ENCODE measurements at places on chromosomes 4 and X.
A peak's percentile ranks its signal among the peaks of the same experiment; 100 is the strongest.

DNA sequence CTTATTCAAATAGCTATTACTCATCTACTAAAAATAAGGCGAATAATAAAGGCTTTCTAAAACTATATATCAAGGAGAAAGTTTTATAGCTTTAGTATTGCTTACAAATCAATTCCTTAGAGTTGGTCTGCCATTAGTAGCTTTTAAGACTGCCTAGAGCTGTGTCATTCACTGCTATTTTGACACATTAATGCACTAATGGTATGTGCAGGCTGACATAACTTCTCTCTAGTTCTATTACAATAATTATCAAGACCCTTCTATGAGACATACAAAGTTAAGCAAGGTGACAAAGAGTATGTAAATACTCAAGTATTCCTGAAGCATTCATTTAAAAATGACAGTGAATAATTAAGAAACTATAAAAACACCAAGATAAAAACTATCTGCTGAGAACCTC is 625.3 kb downstream of the STPG2 start:
- no peak for DNase-seq

GRCh38 chr4:86569103-86569870 is 24.8 kb upstream of the PTPN13 start:
- DNase-seq = no peak

- DNase-seq = no peak
These were observed 71.5 kb downstream of the PLS3 start for GRCh38 chrX:115632455-115632854.

GRCh38 chr4:118352843-118353533 is at the start of gene PRSS12:
TSS of gene PRSS12 (minus strand) at chr4:118353003. CDS start at chr4:118352720, 283 bp downstream.
- DNase-seq = no peak

GRCh38 chr4:57504797-57505530 is 394.8 kb upstream of the IGFBP7 start:
- DNase-seq = no peak

GRCh38 chr4:77669946-77670590 is 64.4 kb downstream of the CXCL13 start:
- no peak for DNase-seq

- no peak for DNase-seq
These were observed 1535.3 kb upstream of the PCDH10 start for GRCh38 chr4:131613824-131614216.

- no peak for DNase-seq
These were observed 70.6 kb downstream of the DHX15 start for GRCh38 chr4:24513718-24514117.

GRCh38 chr4:168124008-168124641 is 31.8 kb downstream of the ANXA10 start:
- DNase-seq = no peak

GRCh38 chr4:76011700-76012387 is 4.5 kb upstream of the CXCL9 start:
- DNase-seq = no peak

- no peak for DNase-seq
These were observed 68.7 kb downstream of the WFS1 start for GRCh38 chr4:6338175-6338950.

- no peak for DNase-seq
These were observed 213.6 kb upstream of the VEGFC start for GRCh38 chr4:177006331-177006730.

DNA sequence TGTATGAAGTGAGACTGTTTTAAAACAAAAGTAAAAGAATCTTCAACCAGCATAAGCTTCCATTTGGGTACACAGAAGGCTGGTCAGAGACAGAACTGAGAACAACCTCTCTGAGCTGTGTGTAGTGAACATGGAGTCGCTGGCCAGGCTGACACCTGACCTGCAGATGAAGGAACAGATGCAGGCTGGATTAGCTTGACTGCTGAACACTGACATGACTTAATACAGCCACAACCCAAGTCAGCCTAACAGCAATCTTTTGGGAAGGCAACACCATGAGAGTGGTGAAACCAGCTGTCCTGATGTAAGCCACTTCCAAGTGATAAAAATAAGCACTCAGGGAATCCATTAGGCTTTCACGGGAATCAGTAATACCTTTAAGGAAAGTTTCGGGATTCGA is 10.1 kb downstream of the SCARB2 start:
- no peak for DNase-seq

DNA sequence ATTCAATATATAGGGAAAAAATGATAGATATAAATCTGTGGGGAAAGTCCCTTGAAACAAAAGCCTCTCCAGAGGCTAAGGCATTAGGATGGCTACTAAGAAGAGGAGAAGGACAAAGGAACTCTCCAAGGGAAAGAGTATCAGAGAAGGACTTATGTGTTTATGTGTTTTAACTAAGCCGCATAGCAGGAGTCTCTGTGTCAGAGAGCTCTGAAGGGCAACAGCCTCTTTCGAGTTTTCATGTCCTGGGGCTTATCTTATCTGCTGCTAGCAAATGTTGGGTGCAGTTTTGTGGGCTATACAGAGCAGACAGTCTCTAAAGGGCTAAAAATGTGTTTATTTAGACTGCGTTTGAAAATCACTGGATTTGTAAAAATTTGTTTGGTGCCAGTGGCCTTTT is 1145.6 kb upstream of the DIAPH2 start:
- DNase-seq = no peak

GRCh38 chrX:30060718-30061117 is 154.6 kb upstream of the MAGEB2 start:
- no peak for DNase-seq

GRCh38 chr4:128606173-128606572 is 203.3 kb upstream of the JADE1 start:
- DNase-seq = no peak

- no peak for DNase-seq
These were observed 40.3 kb downstream of the MED28 start for GRCh38 chr4:17654701-17655100.

DNA sequence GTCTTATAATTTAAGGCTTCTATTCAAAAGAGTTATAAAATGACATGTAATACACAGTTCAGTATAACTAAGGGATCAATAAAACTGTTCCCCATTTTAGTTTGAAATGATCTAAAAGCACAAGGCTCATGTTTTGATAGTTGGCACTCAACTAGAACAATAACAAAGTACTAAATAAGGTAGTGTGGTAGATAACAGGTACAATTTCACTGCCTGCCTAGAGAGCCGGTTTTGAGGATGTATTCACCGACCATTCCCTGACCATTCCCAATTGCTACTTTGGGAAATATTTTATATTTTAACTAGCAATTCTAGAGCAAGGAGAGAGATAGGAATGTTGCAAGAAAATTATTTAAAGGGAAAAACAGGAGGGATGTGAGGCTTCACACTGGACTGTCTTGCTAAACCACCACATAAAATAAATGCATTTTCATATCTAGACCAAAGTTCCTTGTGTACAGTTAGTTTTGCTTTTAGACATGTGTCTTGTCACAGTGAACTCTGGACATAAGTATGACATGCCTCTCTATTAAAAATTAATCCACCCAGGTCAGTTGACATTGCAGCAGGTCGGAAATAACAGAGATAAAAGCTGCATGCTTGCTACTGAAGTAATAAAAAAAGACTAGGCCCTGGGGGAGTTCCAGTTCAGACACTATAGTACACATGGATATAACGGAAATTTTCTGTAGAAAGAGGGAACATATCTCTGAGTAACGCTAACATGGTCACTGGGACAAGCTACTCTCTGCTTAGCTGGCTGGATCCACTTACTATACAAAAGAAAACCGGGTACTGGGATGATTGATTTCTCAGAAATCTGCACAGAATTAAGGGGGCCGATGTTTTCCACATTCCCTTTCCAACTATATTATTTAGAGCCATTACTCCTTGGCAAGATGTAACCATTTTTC is 56.3 kb upstream of the NAP1L5 start:
- DNase-seq = no peak

- DNase-seq = no peak
These were observed 36.8 kb upstream of the TNIP3 start for GRCh38 chr4:121200795-121201472.

- no peak for DNase-seq
These were observed 152.8 kb upstream of the DIPK2B start for GRCh38 chrX:45353456-45353855.

- DNase-seq = no peak
These were observed 37.7 kb upstream of the ENPP6 start for GRCh38 chr4:184255361-184255760.

GRCh38 chr4:14177987-14178386 is 550.5 kb upstream of the BOD1L1 start:
- no peak for DNase-seq

DNA sequence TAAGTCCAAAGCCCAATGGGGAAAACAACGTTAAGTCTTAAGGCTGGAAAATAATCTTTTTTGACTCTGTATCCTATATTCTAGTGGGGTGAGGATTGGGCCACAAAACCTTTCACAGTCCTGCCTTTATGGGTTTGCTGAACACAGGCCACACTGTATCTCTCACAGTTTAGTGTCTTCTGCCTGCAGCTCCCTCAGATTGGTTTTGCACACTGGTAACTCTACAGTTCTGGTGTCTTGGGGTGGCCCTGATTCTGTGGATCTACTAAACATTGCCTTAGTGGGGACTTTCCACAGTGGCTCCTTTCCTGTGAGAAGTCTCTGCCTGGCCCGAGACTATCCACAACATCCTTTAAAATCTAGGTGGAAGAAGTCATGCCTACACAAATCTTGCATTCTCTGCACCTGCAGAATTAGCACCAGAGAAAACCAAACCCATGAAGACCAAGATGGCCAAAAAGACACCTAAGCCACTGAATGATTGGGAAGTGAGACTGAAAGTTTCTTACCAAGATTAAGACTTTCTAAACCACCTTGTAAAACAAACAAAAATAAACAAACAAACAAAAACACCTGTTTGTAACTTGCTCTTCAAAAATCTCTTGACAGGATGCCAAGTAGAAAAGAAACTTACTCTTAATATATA is 150.4 kb upstream of the PCDH10 start:
- DNase-seq = no peak

GRCh38 chr4:26248647-26249046 is 72.2 kb upstream of the RBPJ start:
- DNase-seq = no peak

DNA sequence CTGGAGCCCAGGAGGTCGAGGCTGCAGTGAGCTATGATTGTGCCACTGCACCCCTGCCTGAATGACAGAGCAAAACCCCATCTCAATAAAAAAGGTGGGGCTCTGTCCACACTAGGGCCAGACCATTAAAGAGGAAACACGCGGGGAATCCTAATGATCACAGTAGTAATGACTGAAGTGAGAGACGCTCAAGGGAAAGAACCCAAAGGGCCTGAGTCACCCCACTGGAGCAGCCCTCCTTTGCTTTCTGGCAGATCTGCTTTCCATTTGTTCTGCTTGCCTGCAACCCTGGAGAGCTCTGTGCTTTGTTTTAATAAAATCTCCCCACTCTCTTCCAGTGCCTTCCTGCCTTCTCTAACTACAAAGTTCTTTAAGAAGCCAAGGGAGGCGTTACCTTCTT is 5.0 kb downstream of the TFDP3 start:
- DNase-seq = no peak

GRCh38 chr4:176193938-176194337 is 1.4 kb downstream of the SPATA4 start:
- DNase-seq = no peak

DNA sequence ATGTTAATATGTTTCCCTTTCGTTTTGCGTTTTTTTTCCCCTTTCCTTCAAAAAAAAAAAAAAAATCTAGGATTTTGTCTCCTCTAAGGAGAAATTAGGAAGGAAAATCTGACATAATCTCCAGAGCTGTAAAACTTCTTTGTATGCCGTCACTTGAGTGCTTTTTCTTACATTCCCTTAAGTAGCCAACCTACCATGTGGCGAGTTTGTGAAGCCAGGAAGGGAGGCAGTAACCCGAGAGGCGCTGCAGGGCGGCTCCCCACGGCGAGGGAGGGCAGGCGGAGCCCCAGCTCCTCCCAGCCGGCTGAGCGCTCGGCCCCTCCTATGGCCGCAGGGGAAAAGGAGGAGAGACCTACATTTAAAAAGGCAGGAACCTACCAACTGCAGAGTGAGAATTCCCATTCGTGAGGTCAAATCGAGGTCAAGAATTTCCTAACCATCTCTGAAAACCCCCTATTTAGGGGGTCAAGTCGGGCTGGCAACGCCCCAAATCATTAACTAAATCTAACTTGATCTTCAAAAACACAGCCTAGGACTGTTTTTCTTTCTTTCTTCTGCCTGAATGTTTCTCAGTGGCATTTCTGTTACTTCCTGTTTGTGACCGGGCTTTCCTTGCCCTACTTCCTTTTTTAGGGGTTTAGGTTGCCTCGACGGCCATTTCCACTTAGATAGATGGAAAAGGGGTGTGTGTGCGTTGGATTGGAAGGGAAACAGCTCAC is 345.1 kb upstream of the KLF3 start:
- DNase-seq = peak; percentile 97

DNA sequence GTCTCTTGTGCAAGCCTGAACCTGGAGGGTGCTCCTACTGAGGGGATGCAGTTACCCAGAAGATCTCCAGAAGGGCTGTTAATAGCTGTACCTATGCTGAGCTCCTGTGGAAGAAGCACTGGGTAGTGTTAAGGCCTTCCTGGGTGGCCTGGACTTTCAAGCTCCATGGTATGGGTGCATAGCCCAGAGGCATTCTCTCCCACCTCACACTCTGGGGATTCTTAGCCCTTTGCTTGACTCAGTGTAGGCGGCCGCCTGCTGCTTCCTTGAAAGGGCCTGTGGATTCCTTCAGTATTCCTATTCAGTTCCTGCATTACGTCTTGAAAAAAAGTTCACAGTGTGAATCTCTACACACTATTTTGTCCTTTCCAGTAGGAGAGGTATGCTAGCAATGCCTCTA is 235.7 kb upstream of the MAGEB16 start:
- no peak for DNase-seq

GRCh38 chrX:103100484-103100883 is 7.5 kb upstream of the NXF3 start:
- DNase-seq = no peak

GRCh38 chr4:115489279-115489678 is 375.9 kb upstream of the NDST4 start:
- DNase-seq = no peak

DNA sequence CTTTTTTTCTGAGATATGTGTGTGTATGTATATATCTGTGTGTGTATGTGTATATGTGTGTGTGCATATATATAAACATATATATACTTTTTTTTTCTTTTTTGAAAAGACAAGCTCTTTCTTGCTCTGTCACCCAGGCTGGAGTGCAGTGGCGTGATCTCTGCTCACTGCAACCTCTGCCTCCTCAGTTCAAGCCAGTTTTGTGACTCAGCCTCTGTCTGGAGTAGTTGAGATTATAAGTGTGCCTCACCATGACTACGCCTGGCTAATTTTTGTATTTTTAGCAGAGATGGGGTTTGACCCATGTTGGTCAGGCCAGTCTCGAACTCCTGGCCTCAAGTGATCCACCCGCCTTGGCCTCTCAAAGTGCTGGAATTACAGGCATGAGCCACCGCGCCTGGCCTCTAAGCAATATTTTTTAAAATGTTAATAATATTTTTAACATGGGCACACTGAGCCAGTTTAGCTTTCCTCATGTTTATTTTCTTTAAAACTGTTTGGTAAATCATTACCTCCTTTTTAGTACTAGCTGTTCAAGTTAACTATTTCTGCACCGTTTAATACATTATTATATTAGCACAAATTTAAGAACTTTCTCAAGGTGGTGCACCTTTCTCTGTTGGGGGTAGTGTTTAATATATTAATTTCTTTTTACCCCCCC is 33.3 kb downstream of the BBS12 start:
- DNase-seq = no peak
